ENCODE measurements at places on chromosomes 4 and X.

GRCh38 chr4:82833696-82834313 lies 35.2 kb upstream of the SCD5 start:
- no peak for DNase-seq

DNA sequence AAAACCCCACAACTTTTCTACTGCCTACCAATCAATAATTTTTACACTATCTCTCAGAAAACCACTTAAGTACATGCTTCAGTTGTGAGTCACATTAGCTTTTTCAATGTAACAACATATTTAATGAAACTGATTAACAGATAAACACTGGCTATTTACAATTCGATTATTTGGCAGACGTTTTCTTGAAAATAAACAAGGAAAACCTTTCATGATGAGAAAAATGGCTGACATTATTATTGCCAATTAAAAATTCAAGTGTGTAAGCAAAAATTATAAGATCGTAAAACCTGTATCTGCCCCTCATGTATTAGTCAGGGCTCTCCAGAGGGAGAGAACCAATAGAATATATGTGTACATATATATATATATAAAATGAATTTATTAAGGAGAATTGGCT lies 1555.5 kb upstream of the IGFBP7 start:
- no peak for DNase-seq

- DNase-seq, result no peak
These were observed 35.6 kb downstream of the GPR143 start for GRCh38 chrX:9730078-9730477.

DNA sequence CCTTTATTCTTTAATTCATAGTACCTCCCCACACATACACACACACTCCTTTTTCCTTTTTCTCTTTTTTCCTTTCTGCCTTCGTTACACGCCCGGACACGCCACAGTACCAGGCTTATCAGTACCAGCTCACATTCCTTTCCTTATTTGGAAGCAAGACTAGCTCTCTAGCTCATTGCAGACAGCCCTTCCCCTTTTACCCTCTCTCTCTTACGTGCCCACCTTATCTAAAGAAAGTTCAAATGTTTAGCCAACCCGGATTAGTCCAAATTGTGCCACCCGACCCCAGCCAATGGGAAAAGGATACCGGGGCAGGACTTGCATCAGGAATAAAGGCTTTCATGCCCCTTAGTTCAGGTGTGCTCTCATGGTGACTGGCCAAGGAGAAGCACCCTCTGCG lies 194.7 kb upstream of the VCX3A start:
- DNase-seq, result no peak

- peak; percentile 38 for DNase-seq
These were observed 229.6 kb upstream of the AGTR2 start for GRCh38 chrX:115940888-115941332.

DNA sequence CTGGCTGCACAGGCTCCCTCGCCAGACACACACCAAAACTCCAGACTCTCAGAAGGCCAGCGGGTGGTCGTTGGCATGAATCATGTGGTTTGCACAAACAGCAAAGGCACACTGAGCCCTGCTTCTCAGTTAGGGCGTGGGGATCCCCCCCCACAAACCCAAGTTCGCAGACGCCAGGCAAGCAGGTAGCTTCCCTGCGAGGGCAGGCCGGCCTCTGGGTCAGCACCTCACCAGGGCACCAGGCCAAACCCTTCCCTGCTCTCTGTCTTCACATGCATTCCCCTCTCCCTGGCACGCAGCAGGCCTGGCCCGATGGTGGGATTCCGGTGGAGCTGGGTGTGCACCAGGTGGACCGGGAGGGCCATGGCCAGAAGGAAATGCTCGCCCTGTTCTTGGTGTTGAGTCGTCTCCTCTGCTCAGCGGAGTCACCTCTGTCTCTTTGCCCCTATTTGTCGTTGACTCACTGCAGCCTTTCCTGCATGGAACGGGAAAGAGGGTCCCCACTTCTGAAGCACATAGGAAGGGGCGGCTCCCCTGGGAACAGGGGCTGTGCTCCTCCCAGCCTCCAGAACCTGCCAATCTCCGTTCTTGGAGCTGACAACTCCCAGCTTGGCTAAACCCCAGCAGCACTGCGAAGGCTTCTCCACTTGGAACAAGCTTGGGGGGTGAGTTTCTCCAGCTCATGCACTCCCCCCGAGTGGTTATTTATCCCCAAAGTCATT lies 51.4 kb downstream of the SORCS2 start:
- DNase-seq, result no peak

- DNase-seq, result no peak
These were observed 30.4 kb downstream of the PGRMC1 start for GRCh38 chrX:119266364-119266995.

GRCh38 chr4:39415678-39416283 lies 9.1 kb downstream of the KLB start:
- DNase-seq, result no peak

GRCh38 chr4:176451443-176451842 lies 131.7 kb downstream of the SPCS3 start:
- no peak for DNase-seq

DNA sequence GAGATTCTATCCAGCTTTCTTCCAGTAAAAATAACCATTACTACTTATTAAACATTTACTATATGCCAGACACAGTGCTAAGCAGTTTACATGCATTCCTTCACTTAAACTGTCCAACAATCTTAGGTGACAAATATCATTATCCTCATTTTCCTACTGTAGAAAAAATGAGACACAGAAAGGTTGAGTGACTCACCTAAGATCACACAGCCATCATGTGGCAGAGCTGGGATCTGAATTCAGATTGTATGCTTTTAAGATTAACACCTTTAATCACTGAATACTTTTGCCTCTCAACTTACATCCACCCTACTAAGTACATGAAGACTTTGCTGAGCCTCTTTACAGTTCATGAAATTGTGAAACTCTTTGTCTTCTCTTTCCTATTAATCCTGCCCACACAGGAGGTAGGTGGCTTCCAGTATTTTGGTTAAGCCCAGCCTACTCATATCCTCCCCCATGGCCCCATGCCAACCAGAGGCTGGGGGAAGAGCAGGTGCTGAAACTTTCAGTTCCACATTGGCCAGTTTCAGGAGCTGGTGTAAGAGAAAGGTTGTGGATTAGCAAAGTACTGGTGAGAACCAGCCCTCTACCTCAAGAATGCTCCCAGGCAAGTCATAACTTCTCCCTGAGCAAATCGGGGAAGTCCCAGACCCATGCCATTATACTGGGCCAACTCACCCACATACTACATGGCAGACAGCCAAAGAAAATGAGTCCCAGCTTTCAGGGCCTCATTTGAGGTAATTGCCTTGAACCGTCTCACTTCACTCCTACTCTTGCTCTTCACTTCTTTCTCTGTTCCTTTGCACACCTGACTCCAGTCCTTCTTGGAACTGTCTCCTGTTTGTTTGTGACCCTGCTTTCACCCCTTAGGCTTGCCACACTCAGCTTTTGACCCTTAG lies 211.1 kb downstream of the GUCY2F start:
- peak; percentile 5 for DNase-seq

- no peak for DNase-seq
These were observed 124.5 kb upstream of the NEIL3 start for GRCh38 chr4:177185151-177185550.

- DNase-seq, result no peak
These were observed 86.3 kb downstream of the CDS1 start for GRCh38 chr4:84669201-84669600.

- DNase-seq, result no peak
These were observed 30.8 kb downstream of the SLITRK2 start for GRCh38 chrX:145848448-145848847.

DNA sequence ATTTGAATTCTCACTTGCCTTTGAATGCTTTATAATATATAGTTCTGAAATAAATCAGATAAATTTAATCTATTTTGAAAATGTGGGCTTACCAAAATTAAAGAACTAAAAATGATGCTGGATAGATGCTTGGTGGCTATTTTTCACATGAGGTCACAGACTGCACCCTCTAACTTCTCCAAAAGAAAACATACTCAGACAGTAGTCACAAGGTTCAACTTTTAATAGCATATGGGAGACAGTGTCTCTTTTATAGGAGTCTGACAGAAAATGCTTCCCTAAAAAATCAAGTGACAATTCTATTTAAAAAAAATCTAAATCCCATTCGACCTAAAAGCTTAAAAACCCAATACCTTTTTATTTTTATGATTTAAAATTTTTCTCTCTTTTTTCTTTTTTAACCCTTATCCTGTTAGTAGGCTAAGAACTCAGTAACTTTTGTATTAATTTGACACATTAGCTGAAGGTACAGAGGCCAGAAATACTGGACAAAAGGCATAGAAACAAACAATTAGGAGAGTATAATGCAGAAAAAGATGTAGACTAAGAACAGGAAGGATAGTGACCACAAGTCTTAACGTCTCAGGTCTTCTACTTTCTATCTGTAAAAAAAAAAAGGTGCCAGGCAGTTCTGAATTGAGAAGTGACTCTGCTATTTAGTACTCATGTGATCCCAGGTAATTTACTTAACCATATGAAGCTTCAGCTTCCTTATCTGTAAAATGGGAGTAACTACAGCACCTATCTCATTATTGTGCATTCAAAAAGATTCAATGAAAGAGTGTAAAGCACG lies 7.6 kb downstream of the TIGD4 start:
- DNase-seq, result no peak

DNA sequence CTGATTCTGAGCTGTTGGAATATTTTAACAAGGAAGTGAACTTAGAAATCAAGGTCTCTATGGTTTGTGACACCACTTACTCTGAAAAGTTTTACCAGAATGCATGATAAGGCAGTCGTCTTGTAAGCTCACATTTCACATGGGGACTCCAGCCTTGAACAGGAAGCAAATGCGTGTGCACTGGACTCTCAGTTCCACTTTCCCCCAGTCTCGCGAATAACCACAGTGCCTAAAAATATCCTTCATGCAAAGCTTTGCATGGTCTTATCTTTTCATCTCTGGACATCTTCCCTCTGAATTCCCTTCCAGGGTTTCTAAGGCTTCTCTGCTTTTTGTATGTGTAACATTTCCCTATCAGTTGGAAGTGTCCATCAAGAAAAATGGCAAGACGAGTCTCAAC lies 581.8 kb downstream of the NLGN4X start:
- no peak for DNase-seq

- no peak for DNase-seq
These were observed 61.9 kb upstream of the IRF2 start for GRCh38 chr4:184536065-184536880.

DNA sequence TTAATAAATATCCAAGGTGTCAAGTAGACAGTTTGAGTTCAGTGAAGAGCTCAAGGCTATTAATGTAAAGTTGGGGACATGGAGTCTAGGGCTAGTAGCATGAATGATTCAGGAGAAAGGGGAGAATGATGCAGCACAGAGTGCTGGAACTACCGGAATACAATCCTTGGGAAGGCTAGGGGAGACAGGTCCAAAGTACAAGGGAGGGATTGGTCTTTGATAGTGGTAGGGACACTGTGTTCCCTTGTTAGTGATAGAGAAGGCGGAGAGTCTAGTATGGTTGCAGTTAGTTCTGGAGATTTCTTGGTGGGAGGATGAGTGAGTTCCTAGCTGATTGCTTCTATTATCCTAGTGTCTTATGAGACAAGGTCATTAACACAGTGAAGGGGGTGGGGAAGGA lies 8.7 kb downstream of the GCNA start:
- no peak for DNase-seq

DNA sequence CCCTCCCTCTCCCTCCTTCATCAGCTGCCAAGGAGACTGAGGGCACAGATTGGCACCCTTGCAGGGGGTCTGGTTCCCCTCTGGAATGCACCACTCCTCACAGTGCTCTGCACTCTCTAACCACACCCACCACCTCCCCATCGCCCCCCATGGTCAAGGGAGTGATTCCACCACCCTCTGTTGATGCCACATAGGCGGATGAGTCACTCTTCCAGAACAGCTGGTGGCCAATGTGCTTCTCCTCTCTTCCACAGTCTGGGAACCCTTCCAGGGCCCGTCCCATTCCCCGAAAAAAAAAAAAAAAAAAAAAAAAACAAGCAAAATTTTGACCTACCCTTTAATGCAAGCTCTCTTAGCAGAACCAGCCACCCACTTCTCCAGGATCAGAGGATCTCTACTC lies 341.3 kb upstream of the KLF3 start:
- no peak for DNase-seq

DNA sequence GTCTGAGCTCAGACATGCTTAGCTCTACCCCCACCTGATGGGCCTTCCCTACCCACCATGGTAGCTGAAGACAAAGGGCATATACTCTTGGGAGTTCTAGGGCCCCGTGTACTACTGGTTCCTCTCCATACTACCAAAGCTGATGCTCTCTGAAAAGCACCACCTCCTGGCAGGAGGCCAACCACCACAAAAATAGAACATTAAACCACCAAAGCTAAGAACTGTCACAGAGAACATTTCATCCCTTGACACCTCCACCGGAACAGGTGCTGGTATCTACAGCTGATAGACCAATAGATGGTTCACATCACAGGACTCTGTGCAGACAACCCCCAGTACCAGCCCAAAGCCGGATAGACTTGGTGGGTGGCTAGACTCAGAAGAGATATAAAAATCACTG lies 13.4 kb downstream of the EDA2R start:
- no peak for DNase-seq

GRCh38 chrX:71622576-71623450 lies 4.5 kb upstream of the CXCR3 start:
- DNase-seq, result peak; percentile 46

GRCh38 chr4:13640149-13640940 lies 12.8 kb upstream of the BOD1L1 start:
- no peak for DNase-seq

GRCh38 chr4:8583655-8584025 lies 3.4 kb downstream of the GPR78 start:
- DNase-seq, result no peak

DNA sequence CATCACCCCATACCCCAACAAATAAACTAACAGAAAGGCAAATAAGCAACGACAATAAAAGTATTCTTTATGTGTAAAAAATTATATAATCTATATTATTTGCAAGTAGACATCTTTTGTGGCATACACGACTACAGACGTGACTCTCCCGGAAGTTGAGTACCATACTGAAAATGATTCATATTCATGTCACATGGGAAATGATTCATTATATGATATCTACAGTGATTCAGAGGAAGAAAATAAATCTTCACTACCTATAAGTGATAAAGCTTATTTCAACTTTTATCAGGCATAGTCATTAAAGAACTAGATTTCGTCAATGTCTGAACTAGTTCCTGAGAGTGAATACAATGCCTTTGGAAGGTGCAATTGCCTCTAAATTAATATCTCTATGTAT lies 4.6 kb upstream of the ANTXR2 start:
- DNase-seq, result no peak

DNA sequence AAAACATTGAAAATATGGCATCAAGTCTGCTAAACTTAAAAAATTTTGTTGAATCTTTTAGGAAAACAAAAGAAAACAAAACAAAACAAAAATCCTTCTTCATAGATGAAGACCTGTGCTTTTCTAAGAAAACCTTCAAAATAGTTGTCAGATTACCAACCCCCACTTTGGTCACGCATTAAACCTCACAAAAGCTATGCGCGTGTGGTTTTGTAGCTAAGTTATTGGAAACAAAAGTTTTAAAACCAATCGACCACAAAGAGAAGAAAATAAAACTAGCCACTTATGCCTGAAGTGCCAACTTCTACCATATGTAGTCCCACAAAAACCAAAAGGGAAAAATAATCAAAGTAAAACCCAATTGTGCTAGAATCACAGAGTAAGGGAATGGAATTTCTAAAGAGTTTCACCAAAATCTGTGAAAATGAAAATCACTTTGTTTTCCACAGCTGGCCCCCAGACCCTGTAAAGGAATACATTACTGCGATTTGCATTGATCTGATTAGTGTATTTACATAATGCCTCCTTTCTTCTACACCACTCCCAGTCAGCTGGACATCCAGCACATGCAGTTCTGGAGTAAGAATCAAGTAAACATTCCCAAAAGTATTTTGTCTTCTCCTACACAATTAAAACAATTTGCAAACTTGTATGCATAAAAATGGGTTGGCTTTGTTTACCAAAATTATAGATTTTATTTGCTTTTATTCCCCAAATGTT lies 330.1 kb upstream of the DKK2 start:
- DNase-seq, result no peak
